NB4 (cell line): ENCODE measurements at places on chromosomes 12 and 14.

DNA sequence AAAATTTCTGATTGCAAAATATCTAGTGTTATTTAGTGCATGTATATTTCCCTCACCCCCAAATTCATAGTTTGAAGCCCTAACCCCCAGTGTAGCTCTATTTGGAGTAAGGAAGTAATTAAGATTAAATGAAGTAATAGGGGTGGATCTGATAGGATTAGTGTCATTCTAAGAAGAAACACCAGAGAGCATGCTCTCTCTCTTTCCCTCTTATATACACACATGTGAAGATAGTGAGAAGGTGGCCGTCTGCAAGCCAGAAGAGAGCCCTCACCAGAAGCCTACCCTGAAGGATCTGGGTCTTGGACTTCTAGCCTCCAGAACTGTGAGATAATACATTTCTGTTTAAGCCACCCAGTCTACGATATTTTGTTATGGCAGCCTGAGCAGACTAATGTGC is 120.3 kb downstream of the TMEM30B start:
- no peak for DNase-seq

DNA sequence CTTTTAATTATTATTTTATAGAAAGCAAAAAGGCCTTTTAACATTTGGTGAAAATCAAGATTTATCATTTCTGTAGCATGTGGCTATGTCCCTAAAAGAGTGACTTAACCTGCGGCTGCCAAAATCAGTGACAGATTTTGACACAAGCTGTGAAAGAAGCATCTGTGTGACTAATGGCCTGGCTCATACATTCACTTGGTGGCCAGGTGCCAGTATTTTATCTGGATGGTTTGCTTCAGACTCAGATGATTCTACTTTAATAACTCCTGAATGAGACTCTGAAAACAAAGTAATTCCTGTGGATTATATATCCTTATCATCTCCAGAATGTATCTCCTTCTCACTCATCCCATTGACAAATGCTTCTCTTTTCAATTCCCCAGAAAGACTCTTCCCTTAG is 103.0 kb downstream of the FSCB start:
- DNase-seq, result no peak

- DNase-seq, result no peak
Observed at GRCh38 chr12:6235906-6236640, 35.9 kb downstream of the CD9 start.

GRCh38 chr12:82097877-82098276 is 260.3 kb downstream of the CCDC59 start:
- no peak for DNase-seq

GRCh38 chr12:68001486-68002466 is 12.5 kb downstream of the IFNG-AS1 start:
- DNase-seq, result peak; percentile 50

GRCh38 chr12:94322346-94322745 is 137.3 kb downstream of the CEP83 start:
- DNase-seq, result no peak

- DNase-seq, result peak; percentile 25
Observed at GRCh38 chr12:113955109-113955970, 10.8 kb downstream of the RBM19 start.

GRCh38 chr12:110686294-110686903 is 2.5 kb downstream of the HVCN1 start:
- no peak for DNase-seq

DNA sequence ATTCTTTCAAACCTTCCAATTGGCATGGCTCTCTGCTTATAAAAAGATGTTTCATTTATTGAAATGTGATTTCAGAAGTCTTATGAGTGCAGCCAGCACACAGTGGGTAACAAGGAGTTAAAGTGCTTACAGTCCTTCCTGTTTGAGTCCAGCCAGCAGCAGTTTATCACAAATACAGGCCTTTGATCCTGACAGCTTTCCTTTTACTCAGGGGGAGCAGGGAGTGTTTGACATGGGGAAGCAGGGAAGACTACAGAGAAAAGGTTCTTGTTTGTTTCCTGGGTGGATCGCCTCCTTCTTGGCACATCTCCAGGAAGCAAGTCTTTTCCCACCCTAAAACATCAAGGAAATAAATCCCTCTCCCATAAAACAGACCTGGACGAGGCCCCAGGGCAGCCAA is 216.1 kb downstream of the MSRB3 start:
- DNase-seq, result no peak

GRCh38 chr12:120640861-120641833 is 721 bp downstream of the CABP1 start:
- DNase-seq, result peak; percentile 80

DNA sequence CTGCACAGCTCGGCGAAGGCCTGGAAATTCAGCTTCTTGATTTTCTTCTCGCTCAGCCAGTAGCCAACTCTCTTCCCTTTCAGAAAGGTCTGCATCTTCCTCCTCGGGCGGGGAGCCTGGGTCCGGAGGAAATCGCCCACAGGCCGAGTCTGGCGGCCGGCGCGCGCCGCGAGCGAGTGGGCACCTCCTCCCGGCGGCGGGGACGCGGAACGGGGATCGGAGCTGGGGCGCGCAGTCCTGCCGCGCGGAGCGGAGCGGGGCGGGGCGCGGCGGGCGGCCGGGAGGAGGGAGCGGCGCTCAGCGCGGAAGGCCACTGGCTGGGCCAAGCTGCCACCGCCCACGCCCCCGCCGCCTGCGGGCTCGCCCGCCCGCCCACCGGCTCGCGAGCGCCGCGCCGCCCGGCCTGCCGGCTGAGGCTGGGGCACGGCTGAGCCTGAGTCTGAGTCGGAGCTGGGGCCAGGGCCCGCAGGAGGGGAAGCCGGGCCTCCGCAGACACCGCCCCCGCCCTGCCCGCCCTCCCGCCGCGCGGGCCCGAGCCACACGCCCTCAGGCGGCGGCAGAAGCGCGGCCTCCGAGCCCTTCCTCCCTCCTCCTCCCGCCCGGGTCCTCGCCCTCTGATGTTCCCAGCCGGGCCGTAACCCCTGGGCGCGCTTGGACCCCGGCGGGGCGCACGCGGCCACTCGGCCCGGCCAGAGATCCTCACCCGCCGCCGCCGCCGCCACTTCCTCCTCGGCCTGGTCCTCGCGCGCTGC is 480 bp downstream of the ITPK1 start:
- peak; percentile 91 for DNase-seq

DNA sequence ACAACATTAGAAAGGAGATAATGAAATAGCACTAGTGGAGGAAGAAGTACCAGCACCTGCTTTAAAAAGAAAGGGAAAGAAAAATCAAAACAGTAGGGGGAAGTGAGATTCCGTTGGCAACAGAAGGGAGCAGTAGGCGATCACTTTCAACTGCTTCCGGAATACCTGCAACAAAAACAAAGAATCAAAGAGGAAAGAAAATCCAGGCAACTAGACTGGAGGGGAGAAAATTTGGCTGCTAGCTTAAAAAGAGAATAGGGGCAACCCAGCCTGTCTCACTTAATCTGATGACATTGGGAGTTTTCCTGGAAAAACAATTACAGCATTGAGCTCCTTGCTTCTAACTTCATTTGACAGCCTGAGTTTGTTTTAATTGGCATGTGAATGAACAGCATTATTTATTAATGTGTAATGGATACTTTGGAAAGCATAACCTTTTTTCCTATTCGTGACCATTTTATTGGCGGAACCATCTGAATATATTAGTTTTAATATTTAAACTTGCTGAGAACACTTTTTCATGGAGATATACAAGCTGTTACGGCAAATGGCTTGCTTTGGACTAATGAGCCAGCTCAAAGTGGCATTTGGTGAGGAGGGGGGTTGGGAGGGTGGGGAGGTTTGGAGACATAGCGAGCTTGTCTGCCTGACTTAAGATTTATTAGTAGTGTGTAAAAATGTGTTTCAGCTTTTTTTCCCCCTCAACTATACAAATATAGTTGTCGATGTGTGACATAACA is 2.5 kb upstream of the DACT1 start:
- no peak for DNase-seq

DNA sequence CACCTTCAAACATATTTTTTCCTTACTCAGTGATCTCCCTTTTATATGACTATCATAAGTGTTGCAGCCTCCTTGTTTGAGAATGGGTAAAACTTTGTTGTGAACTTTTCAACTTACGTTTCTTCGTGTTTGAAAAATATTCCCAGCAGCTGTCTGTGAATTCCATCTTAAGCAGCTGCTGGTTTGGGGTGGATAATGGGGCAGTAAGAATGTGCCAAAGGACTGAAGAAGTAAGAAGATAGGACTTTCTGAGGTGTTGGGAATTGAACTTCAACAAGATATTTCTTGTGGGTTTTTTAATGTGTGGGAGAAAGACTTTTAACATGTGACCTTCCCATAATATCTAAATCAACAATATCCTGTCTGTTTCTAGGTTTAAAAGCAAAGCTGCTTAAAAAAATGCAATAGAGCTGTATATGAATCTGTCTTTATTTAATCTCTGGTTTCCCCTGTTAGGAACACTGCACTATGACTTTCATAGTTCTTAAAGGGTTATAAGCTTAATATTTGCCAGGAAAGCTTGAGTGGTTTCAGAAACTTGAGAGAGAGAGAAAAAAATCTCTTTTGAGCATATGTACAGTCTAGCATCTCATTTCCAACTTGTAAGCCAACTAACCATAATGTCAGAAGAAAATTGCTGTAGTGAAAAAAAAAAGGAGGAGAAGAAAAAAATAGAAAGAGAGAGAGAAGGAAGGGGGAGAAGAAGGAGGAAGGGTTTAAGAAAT is 1659.2 kb upstream of the FLRT2 start:
- DNase-seq, result no peak

- DNase-seq, result peak; percentile 94
Observed at GRCh38 chr12:45644541-45644940, 85.0 kb upstream of the ARID2 start.

DNA sequence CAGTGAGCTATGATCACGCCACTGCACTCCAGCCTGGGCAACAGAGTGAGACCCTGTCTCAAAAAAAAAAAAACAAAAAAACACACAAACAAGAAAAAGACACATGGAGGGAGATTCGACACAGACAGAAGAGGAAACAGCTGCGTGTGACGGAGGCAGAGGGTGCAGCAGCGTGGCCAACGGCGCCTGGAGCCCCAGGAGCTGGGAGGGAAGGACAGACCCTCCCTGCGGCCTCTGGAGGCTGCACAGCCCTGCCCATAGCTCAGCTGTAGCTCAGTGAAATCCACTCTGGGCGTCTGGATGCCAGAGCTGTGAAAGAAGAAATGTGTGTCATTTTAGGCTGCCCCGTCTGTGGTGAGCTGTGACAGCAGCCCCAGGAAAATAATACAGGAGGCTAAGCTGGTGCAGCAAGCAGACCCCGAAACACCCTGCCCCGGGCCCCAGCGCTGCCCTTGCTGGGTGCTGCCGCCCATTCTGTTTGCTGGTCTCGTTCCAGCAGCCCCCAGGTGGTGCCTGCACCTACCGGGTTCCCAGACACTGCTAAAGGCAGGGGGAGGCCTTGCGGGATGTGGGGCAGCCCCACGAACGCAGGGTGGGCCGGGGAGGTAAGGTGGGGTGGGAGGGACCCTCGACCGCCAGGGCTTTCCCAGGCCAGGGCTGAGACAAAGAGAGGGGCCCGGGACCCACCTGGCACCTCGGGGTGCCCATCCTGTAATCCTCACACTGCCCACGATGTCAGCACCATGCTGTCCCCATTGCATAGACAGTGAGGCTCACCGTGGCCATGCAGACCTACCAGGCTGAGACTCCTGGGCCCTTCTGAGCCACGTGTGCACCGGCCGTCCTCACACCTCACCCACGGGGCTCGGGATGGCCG is 21.2 kb downstream of the GALNT9 start:
- peak; percentile 53 for DNase-seq

- DNase-seq, result peak; percentile 57
Observed at GRCh38 chr12:94149781-94150239, 1.4 kb downstream of the PLXNC1 start.

DNA sequence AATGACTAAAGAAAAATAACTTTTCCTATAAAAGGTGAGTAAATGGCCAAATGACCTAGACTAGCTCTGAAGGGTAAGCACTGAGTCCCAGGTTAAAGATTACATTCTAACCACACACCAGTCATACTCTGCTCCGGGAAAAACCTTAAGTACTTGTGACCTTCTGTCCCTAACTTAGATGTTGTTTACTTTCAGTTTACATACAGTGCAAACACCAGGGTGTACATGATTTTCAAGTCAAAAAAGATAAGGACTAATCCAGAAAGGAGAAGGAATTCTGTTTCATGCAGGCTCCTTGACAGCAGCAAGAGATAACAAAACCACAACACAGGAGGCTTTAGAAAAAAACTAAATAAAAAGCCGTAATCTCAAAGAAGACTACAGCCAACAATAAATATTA is 174.2 kb downstream of the PPM1H start:
- DNase-seq, result no peak

DNA sequence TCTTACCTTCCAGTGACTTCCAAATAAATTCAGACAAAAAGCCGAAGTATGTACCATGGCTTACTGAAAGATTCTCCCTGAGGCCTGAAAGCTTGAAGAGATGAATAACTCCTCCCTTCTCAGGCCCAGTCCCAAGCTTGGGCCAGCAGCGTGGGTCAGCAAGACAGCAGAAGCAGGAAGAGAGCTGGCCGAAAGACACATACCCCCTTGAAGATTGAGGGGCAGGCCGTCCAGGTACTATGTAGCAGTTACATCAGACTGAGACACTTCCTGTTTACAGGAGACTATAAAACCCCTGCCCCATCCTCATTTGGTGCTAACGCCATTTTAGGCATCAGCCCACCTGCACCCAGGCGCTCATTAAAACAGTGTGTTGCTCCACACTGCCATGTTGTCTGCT is 15.0 kb downstream of the NDUFA12 start:
- no peak for DNase-seq

DNA sequence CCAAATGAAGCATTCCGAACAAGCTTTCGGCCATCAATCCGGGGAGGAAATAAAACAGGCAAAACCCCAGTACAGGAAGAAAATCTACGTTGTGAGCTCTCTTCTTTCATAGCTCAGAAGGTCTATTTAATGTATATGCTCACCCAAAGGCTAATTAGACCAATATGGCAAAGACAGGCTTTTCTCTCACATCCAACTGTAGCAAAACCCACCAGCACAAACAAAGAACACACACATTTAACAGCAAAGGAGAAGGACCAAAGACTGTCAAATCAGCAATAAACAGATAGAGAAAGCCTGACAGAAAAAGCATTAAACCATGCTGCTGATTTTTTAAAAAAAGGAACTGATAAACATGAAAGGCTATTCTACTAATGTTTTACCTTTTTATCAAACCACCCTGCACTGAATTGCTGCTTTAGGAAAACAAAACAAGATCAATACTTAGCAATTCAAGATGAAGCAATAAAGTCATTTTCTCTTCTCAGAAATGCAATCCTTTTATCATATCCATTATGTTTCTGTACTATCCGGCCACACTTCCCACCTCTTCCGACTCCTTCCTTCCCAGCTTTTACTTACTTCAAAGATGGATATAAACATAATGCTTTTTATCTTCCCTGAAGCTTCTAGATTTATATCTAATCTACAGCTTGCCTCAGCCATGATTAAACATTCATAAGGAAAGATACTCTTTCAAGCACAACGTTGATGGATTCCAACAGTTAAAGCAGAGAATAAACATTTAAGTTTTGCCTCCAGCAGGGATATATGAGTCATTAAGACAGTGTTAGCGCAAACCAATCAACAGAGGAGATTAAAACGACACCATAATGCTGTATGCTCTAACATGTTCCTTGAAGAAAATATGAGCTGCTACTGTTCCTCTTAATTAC is 74.6 kb upstream of the BBS10 start:
- peak; percentile 4 for DNase-seq

- no peak for DNase-seq
Observed at GRCh38 chr12:111239235-111239634, 129.7 kb downstream of the PHETA1 start.
